Dermis blood vessel endothelial cell (primary cell): ENCODE measurements at places on chromosomes 12 and 14.

GRCh38 chr12:64864319-64864718 is 39.9 kb downstream of the TBC1D30 start:
- no peak for DNase-seq

DNA sequence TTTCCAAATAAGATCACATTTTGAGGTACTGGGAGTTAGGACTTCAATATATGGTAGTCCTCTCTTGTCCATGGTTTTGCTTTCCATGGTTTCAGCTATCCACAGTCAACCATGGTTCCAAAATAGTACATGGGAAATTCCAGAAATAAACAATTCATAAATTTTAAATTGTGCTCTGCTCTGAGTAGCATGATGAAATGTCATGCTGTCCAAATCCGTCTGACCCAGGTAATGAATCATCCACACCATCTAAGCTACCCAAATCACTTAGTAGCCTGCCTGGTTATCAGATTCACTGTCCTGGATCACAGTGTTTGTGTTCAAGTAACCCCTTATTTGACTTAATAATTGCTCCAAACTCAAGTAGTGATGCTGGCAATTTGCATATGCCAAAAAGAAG is 197.9 kb downstream of the TMTC3 start:
- no peak for DNase-seq

DNA sequence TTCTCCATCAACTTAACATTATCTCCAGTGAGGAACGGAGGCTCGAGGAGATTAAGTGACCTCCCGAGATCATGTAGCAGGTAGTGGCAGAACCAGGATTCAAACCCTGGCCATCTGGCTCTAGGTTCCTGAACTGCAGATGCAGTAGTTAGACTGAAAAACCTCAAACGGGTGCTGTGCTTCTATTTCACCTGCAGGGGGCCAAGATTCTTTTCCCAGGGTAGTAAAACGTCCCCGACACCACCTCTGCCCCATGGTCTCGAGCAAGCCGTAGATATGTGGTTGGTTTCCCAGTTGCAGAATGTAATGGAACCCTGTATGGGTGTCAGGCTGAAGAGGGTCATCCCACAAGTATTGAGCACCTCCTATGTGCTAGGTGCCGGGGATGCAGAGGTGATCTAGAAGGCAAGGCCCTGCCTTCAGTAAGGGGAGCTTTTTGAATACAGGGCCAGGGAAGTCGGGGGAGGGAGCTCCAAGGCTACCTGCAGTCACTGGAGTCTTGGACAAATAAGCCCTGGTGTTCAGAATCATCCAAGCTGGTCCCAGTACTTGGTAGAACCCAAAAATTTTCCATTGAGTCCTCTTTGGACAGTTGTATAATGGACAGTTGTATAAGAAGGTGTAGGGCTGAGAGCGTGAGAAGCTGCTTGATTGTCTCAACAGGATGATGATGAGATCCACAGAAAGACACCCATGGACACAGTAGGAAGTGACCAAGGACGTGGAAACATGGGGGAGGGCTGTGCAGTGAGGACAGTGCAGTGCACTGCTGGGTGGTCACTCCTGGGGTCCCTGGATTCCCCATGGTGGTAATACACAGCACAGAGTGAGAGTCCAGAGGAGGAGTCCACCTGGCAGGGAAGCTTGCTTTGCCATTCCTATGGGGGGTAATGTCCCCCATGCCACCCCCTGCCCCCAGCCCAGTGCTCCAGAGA is 197.2 kb downstream of the CHST11 start:
- peak; percentile 29 for DNase-seq

- DNase-seq = peak; percentile 82
Observed at GRCh38 chr12:49636979-49637755, 13.8 kb downstream of the PRPF40B start.

- peak; percentile 82 for DNase-seq
Observed at GRCh38 chr12:52004042-52004648, 2.6 kb upstream of the TAMALIN start.

- DNase-seq = peak; percentile 95
Observed at GRCh38 chr14:105300542-105301102, at the start of gene BRF1. BRF1 (minus strand) TSS chr14:105301001; CDS start chr14:105300629, 372 bp downstream.

GRCh38 chr12:23731493-23731892 is 218.0 kb downstream of the SOX5 start:
- DNase-seq = no peak

- DNase-seq = no peak
Observed at GRCh38 chr14:54116198-54116885, 159.7 kb upstream of the BMP4 start.

- DNase-seq = no peak
Observed at GRCh38 chr12:126742241-126742641, 1524.7 kb upstream of the TMEM132C start.

GRCh38 chr12:4856596-4856995 is 53.1 kb upstream of the KCNA1 start:
- DNase-seq = no peak

- peak; percentile 43 for DNase-seq
Observed at GRCh38 chr14:69626132-69626500, 14.7 kb downstream of the SUSD6 start.

- no peak for DNase-seq
Observed at GRCh38 chr12:10779103-10779502, 23.3 kb downstream of the TAS2R7 start.

- DNase-seq = no peak
Observed at GRCh38 chr14:86221755-86222154, 691.8 kb downstream of the FLRT2 start.
